ENCODE measurements at places on chromosomes 4 and X.

- no peak for DNase-seq
Measured at GRCh38 chr4:26858035-26858918, 2.4 kb upstream of the STIM2 start.

GRCh38 chrX:44274096-44274495 lies 69.4 kb downstream of the EFHC2 start:
- no peak for DNase-seq

DNA sequence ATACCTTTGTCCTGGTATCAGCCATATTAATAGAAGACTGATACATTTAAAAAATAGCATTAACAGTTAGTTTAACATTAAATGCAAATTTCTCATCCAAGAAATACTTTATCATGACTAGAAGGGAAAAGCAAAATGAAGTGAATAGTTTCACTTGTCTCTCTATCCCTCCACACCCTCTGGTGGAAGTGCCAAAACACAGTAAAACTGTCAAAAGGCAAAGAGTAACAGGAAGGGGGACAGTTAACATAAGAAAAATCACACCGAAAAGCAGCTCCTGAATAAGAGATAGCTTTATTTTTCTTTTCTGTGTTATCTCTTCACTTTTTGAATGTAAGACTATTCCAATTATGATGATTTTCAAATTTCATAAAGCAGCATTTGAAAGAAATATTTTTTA lies 187.2 kb downstream of the FBXW7 start:
- no peak for DNase-seq

DNA sequence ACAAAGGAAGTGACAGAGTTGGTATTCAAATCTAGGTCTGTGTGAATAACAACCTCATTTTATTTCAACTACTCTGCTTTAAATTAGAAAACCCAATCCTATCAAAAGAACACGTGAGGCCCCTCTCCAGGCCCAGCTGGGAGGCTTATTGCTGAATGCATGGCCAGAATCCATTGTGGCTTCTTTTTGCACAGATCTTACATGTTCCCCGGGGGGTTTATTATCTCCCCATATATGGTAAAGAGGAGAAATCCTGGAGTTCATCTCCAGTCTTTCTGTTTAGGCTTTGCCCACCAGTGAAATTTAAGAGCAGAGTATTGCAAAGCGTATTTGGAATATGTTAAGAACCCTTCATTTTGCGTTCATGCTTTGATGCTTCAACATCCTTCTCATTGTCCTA lies 655.6 kb downstream of the IL1RAPL1 start:
- no peak for DNase-seq

- DNase-seq = no peak
Measured at GRCh38 chr4:168720396-168720900, 223.6 kb downstream of the PALLD start.

DNA sequence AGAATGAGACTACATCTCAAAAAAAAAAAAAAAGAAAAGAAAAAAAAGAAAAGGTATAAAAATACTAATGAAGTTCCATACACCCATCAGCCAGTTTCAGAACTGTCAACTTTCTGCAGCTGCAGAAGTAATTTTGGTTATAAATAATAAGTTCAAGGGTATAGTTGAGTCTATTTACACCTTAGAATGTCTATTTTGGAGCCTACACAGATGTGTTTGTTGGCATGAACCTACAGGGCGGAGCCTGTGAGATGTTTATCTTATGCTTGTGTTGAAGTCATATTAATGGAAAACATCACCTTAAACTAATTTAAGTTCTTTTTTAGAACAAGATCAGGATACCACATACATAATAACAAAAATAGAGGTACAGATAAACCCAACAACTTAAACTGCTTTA lies 85.8 kb downstream of the RAPGEF2 start:
- DNase-seq = no peak

- no peak for DNase-seq
Measured at GRCh38 chrX:19592952-19593351, 77.6 kb upstream of the MAP3K15 start.

GRCh38 chr4:164572877-164573279 lies 181.1 kb upstream of the SMIM31 start:
- DNase-seq = no peak

GRCh38 chrX:40310447-40310846 lies 212.7 kb upstream of the BCOR start:
- no peak for DNase-seq

DNA sequence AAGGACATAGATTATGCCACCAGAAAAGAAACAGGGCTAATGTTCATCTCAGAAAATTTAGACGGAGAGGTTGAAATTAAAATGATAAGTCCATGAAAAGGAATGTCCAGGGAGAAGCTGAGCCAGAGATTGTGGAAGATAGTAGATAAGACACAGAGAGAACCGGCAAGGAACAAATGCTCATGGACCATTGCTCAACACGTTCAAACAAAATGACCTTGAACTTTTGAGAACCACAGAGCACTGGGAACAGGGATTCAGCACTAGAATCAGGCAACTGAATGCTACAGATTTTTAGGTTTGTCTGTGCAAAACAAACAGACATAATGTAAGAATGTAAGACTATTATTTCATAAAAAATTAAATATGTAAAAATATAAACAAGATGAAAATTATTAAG lies 206.3 kb downstream of the PDGFC start:
- no peak for DNase-seq

GRCh38 chrX:10628906-10629305 lies 8.5 kb upstream of the MID1 start:
- no peak for DNase-seq

DNA sequence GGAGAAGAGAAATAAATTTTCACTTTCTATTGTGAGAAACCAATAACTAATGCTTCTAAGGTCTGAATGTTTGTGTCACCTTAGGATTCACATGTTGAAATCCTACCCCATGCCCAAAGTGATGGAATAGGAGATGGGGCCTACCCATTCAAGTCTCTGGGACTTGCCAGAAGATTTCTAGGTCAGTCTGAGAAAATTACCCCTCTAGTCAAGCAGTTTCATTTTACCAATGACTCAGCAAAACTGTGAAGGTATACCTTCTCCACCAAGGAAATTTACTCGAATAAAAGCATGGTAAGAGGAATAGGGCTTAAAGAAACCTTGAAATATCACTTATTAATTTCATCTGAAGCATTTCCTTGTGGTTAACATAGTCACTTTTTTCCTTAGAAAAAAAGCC lies 23.5 kb upstream of the PAPSS1 start:
- DNase-seq = no peak

GRCh38 chrX:110374559-110374958 lies 15.9 kb downstream of the RTL9 start:
- DNase-seq = no peak

- DNase-seq = no peak
Measured at GRCh38 chr4:17515445-17516407, 761 bp downstream of the CLRN2 start.

DNA sequence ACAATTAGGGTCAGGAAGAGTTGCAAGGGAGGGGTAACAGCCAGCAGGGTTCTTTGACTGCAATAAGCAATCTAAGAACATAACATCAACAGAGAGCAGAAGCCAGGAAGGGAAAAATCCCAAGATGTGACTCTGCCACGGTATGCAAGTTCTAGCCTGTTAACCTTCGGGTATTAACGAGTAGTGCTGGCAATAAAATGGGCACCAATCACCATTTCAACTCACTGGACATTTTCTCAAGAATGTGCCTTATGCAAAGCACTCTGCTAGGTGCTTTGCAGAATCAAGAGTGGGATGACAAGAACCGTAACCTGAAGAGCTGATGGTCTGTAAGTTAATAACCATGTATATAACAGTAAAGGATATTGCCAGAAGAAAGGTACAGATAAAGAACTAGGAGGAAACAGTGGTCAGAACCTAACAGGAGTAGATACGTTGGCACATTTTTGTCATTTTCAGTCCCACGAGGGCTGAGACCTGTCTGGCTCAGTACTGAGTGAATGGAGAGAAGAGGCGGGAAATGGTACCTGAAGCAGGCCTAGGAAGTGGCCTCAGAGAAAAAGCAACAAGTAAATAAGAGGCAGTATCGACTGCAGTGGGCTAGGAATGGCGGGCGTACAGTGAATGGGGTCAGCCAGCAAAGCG lies 2.7 kb downstream of the ELOVL6 start:
- DNase-seq = no peak

- no peak for DNase-seq
Measured at GRCh38 chr4:74873545-74874301, 59.2 kb upstream of the PARM1 start.

GRCh38 chrX:145609951-145610511 lies 207.6 kb upstream of the SLITRK2 start:
- no peak for DNase-seq

- DNase-seq = no peak
Measured at GRCh38 chrX:37409278-37409677, 60.1 kb downstream of the PRRG1 start.

DNA sequence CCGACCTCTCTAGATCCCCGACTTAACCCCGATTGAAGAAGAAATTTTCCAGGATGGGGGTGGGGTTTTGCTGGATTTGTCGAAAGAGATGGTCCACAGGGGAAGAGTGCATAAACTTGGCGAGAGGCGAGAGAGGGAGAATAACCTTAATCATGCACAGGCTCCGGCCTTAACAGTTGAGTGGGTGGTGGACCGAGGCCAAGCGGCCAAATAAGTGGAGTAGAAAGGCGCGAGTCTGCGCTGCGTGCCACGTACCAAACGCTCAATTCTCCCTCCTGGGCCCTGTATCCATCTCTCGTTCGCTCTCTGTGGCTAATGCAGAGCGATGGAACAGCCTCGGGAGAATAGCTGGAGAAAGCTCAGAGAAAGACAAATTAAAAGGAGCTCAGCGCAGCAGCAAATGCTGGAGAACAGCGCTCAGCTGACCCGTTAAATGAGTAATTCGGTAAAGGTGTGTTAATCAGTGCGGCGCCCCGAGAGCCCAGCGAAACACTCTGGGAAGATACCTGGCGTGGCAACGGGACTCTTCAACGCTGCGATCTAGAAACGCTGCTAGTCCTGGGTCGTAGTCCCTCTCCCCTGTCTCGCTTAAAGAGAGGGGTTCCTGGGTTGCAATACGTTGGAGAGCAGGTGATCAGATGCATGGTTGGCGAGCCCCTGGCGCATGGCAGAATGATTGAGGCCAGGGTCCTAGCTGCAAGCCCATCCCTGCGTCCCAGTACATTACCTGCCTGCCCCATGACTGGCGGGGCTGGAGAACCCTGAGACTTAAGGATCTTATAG lies 887 bp upstream of the IL1RAPL2 start:
- DNase-seq = no peak

GRCh38 chrX:17086317-17086716 lies 139.9 kb downstream of the REPS2 start:
- DNase-seq = no peak

DNA sequence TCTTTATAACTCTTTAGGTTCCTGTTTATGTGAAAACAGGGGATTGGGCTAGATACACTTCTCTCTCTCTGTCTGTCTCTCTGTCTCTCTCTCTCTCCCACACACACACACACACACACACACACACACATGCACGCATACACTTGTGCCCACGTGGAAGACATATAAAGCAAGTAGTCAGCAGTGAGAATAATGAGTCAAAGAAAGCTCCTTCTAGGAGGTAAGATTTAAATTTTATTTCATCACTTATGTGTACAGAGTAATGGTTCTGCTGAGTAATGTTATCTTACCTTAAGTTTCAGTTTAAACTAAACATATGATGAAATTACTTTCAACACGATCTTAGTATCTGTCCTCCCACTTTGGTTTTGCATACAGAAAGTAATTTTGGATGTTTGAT lies 243.0 kb upstream of the TEX13A start:
- DNase-seq = no peak

GRCh38 chrX:107654872-107655761 lies 26.8 kb downstream of the PRPS1 start:
- DNase-seq = peak; percentile 56

DNA sequence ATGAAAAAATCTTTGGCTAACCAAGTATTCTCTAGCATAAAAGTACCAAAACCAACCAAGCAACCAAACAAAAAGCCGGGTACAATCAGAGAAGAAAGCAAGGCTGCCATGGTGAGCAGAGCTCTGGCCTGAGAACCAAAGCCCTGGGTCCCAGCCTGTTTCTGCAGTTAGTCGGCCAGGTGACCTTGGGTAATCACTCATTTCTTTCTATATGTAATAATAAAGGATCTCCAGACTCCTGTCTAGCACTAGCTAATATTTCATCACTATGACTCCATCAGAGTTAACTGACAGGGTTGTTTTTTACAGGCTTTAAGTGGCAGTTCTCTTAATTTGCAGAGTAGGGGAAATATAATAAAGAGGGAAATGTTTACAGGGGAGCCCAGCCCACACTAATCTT lies 34.0 kb upstream of the RASGEF1B start:
- DNase-seq = no peak

GRCh38 chr4:56183344-56183959 lies 203.8 kb downstream of the AASDH start:
- DNase-seq = no peak

DNA sequence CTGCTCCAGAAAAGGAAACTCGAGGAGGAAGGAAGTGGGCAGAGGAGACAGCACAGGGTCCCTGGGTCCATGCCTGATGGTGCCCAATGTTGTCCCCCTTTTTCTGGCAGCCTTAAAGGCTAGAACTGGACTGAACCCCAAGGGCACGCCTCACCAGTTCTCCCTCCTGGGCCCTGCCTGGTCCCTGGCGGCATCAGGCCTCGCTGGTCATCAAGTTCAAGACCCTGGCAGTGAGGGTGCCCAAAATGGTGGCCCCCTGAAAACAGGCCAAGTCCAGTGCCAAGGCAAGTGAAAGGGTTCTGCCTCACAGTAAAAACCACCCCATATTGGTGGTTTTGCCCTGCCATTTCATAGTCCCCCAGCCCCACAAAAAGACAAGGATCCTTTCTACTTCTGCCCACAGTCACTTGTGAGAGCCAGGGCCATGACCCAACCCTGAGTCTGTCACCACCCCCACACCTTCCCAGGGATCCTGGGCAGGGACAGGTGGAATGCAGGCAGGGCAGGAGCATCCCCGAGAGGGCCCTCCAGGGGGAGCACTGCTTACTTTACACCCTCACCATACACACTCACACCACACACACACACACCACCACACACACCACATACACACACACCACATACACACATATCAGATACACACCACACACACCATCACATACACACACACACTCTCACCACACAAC lies 107.6 kb downstream of the DCTD start:
- no peak for DNase-seq

DNA sequence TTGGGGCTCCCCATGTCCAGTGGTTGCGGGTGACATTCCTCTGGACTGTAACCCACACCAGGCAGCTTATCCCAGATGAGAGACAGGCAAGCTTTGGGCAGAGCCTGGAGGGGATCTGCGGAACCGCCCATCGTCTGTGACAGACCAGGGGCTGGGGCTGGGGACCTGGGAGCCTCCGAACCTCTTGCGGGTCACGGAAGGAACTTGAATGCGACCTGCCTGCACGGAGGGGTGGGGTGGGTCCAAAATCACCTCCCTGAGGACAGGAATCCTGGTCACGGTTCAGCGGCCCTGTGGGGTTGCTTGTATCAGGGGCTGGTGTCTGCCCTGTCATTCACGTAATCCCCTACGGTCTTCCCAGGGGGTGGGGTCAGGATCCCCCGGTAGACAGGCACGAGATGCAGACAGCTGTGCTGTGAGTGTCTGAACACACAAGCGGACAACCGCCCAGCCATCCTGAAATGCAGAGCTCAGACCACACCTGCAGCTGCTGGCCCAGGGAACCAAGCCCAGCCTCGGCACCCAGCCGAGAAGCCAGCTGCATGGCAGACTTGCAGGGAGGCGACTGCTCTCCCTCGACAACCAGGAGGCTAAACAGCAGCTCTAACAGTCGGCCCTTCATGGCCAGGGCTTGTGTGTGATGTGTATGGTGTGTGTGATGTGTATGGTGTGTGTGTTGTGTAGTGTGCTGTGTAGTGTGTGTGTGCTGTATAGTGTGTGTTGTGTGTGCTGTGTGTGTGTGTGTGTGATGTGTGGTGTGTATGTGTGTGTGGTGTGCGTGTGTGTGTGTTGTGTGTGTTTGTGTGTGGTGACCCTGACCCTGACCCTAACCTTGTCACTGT lies 105.9 kb upstream of the ADRA2C start:
- DNase-seq = no peak
